ENCODE measurements at places on chromosomes 7 and 10. TPM values are rescaled to one million over a fixed set of nuclear protein-coding genes. Genes with fewer than 3 reads are reported as not detected.

DNA sequence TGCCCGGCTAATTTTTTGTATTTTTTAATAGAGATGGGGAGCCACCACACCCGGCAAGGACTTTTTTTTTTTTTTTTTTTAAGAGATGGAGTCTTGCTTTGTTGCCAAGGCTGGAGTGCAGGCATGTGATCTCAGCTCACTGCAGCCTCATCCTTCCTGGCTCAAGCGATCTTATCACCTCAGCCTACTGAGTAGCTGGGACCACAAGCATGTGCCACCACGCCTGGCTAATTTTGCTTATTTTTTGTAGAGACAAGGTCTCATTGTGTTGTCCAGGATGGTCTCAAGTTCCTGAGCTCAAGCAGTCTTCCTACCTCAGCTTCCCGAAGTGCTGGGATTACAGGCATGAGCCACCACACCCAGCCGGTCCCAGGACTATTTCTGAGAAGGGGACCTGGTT, 9.3 kb upstream of the MCU start:
- H3K36me3 ChIP-seq = no peaks in the 10 kb centered on the region
- no peak overlapping the region for H3K27ac ChIP-seq
- no peaks in the 10 kb centered on the region for H3K27me3 ChIP-seq
- H3K4me3 ChIP-seq = no peak overlapping the region

DNA sequence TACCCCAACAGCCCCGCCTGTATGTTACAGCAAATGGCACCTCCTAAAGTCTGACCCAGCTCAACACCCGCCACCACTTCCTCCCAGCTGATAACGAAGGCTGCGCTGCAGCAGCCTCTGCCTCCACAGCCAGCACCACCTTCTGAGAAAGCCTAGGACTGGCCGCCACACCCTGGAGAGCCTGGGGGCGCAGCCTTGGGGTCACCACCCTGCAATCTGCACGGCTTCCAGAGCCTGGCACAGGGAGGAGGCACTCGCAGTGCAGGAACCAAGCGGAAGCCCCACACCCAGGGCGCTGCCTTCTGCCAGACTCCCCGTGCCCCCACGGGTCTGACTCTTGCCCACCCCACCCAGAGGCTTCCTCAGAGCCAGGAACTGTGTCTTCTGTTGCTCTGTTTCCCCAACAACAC, 112.5 kb downstream of the MAD1L1 start:
- DNase-seq = peak; percentile 60
- H3K4me1 ChIP-seq = peaks cover 19% of the 10 kb centered on the region
- H3K36me3 ChIP-seq = no peaks in the 10 kb centered on the region
- peak overlapping the region; percentile 10 for H3K27ac ChIP-seq
- no peaks in the 10 kb centered on the region for H3K27me3 ChIP-seq

DNA sequence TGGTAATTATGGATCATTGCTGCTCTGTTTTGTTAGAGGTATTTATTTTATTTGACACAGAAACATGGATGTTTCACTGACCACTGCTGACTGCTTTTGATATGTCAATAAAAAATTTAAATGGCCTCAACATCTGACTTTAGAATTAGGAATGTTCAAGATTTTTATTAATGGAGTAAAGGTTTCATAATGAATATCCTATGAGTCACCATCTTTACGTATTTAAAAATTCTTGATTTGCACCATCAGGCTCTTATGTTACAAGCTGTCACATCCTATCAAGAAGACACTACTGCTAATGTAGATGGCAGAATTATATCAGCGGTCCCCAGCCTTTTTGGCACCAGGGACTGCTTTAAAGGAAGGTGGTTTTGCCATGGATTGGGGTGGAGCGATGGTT, 578.7 kb upstream of the NRP1 start:
- H3K36me3 ChIP-seq = no peaks in the 10 kb centered on the region
- DNase-seq = no peak
- no peaks in the 10 kb centered on the region for H3K4me1 ChIP-seq
- H3K4me3 ChIP-seq = no peak overlapping the region
- no peak overlapping the region for H3K27ac ChIP-seq
- H3K27me3 ChIP-seq = no peaks in the 10 kb centered on the region

TAX1BP1 gene
- 159 TPM for total RNA-seq

DNA sequence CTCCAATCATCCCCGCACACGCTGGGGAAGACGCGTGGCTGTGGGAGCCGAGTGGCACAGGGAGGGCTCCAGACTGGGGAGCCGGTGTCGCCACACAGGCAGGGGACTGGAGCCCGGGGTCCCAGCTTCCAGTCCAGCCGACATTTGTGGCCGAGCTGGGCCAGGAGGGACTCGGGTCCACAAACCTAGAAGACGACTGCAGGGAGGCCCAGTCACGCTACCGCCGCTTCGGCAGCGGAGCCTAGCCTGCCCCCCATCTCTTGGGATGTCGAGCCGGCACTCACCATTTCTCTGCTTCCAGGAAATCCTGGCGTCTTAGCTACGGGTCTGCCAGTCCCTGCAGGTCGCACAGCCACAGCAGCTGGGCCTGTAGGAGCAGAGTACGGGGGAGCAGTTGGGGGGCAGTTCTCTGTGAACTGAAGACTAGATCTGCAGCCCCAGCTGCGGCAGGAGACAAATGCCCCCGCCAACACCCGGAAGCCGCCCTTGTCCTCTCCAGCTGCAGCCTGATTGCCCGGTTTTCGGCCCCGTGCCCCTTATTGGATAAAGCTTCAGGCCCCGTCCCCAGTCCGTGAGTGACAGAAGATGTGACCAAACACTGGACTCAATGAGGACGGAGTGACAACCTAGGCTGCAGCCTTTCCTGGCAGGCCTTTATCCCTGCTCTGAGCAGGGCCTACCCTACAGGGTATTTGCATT, 270.7 kb downstream of the ZNF33B start:
- no peaks in the 10 kb centered on the region for H3K4me1 ChIP-seq
- no peak for DNase-seq
- H3K36me3 ChIP-seq = no peaks in the 10 kb centered on the region
- H3K27ac ChIP-seq = no peak overlapping the region
- H3K4me3 ChIP-seq = no peak overlapping the region

ANKRD61 gene
- total RNA-seq = not detected

DNA sequence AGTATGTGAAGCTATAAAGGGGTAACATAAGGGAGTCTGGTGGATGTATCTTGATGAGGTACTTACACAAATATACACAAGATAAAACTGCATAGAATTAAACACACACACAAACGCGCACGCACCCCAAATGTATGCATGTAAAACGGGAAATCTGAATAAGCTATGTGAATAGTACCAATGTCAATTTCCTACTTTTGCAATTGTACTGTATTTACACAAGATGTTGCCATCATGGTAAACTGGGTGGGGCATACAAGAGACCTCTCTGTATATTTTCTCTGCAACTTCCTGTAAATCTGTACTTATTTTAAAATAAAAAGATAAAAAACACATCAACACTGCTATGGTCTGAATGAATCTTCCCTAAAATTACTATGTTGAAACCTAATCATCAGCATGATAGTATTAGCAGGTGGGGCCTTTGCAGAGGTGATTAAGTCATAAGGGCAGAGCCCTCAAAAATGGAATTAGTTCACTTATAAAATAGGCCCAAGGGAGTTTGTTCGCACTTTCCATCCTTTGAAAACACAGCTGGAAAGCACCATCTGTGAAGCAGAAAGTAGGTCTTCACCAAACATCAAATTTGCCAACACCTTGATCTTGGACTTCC, 30.1 kb downstream of the TPK1 start:
- H3K27ac ChIP-seq = no peak overlapping the region
- H3K27me3 ChIP-seq = no peaks in the 10 kb centered on the region
- peaks cover 2% of the 10 kb centered on the region for H3K36me3 ChIP-seq
- H3K4me3 ChIP-seq = no peak overlapping the region
- peaks cover 19% of the 10 kb centered on the region for H3K4me1 ChIP-seq

DNA sequence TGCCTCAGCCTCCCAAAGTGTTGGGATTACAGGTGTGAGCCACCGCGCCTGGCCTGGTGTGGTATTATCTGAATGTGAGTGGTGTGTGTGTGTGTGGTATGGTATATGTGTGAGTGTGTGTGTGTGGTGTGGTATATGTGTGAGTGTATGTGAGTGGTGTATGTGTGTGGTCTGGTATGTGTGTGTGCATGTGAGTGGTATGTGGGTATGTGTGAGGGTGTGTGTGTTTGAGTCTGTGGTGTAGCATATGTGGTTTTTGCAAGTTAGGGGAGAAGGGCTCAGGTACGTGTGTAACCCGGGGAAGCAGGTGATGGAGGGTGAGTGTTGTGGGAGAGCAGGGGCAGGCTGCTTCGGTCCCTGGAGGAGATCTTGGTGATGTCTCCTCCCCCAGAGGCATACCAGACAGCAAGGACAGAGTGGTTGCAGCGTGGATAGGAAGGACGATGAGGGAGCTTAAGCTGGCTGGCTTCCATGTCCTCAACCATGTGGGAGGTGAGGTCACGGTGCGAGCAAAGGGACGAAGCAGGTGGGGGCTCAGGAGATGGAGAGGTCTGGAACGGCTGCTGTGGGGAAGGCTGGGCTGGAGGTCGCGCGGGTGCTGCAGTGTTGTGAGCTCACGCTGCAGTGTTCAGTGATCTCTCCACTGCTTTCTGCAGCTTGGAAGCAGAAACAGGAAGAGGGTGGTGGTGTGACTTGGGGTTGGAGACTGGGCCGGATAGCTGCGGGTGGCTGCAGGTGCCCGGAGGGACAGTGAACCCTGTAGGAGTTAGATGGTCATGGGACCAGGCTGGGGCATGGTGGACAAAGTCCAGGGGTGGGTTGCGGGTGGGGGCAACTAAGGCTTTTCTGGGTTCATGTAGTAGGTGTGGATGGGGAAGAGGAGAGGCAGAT, 5.0 kb downstream of the ZYX start:
- H3K27me3 ChIP-seq = no peaks in the 10 kb centered on the region
- peaks cover 54% of the 10 kb centered on the region for H3K4me1 ChIP-seq
- peak overlapping the region; percentile 56 for H3K27ac ChIP-seq
- peaks cover 35% of the 10 kb centered on the region for H3K36me3 ChIP-seq
- peak overlapping the region; percentile 58 for H3K4me3 ChIP-seq

- H3K4me1 ChIP-seq = no peaks in the 10 kb centered on the region
- no peaks in the 10 kb centered on the region for H3K36me3 ChIP-seq
- no peak within 1 kb of the TSS for H3K27ac ChIP-seq
- H3K4me3 ChIP-seq = no peak within 1 kb of the TSS
- no peak for DNase-seq
Measured at GRCh38 chr10:80356563-80356988, at the start of the genes DYDC1 and DYDC2. TSS of gene DYDC1 (minus strand) at chr10:80356755. CDS start at chr10:80352601, 4,154 bp downstream. TSS of gene DYDC2 (plus strand) at chr10:80356781. CDS start at chr10:80362444, 5,663 bp downstream.

- H3K27ac ChIP-seq = no peak overlapping the region
- H3K27me3 ChIP-seq = peaks cover 4% of the 10 kb centered on the region
- DNase-seq = no peak
- peaks cover 10% of the 10 kb centered on the region for H3K4me1 ChIP-seq
Measured at GRCh38 chr7:44104860-44105771, 971 bp downstream of the AEBP1 start.

GRCh38 chr7:35792472-35792871, 8.4 kb upstream of the SEPTIN7 start:
- no peaks in the 10 kb centered on the region for H3K36me3 ChIP-seq
- no peak overlapping the region for H3K4me3 ChIP-seq
- no peaks in the 10 kb centered on the region for H3K4me1 ChIP-seq
- DNase-seq = no peak
- H3K27ac ChIP-seq = no peak overlapping the region

GRCh38 chr10:30554440-30554825, 75.1 kb downstream of the LYZL2 start:
- no peak overlapping the region for H3K27ac ChIP-seq
- H3K4me3 ChIP-seq = no peak overlapping the region
- H3K27me3 ChIP-seq = no peaks in the 10 kb centered on the region
- H3K4me1 ChIP-seq = no peaks in the 10 kb centered on the region
- DNase-seq = no peak
- H3K36me3 ChIP-seq = no peaks in the 10 kb centered on the region

DNA sequence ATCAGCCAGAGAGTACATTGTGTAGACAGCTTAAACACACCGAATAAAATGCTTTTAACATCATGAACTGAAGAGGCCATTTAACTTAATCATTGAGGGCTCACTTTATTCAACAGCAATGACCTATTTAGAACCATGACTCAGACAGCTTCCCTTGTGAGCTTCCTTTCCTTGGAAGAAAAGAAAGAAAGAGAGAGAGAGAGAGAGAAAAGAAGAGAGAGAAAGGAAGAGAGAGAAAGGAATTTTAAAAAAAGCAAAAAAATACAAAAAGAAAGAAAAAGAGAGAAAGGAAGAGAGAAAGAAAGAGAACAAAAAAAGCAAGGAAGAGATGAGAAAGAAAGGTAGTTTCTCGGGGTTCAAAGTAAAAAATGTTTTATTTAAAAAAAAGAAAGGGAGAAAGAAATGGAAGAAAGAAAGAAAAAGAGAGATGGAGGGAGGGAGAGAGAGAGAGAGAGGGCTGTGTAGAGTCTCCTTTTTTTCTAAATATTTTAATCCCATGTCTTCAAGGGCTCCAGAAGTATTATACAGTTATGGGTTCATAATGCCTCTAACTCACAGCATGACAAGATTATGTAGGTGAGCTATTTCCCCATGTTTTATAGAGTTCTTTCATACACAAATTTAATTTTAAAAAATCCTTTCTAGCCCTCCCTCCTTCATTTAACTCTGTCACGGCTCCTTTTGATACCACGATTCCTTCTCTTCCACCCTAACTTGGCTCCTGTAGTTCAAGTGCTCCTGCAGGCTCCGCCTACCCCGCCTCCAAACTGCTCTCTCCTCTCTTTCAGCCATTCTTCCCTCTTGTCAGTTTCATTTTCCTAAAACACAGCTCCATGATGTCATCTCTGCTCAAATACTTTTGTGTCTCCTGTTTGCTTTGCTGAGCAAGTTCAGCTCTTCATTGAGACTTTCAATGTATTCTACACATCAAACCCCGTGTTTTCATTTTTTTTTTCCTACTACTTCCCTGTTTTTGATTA, 85.5 kb downstream of the PRTFDC1 start:
- H3K4me3 ChIP-seq = no peak overlapping the region
- H3K27me3 ChIP-seq = peaks cover 2% of the 10 kb centered on the region
- H3K36me3 ChIP-seq = no peaks in the 10 kb centered on the region
- H3K4me1 ChIP-seq = no peaks in the 10 kb centered on the region

- H3K4me1 ChIP-seq = no peaks in the 10 kb centered on the region
- no peak overlapping the region for H3K27ac ChIP-seq
- no peak overlapping the region for H3K4me3 ChIP-seq
- H3K36me3 ChIP-seq = no peaks in the 10 kb centered on the region
Measured at GRCh38 chr7:30708983-30709382, 26.7 kb upstream of the CRHR2 start.

SPDYE8 gene
- not detected for total RNA-seq

FAM3C gene
- 13.1 TPM for total RNA-seq

DRGX gene
- total RNA-seq = not detected

DNA sequence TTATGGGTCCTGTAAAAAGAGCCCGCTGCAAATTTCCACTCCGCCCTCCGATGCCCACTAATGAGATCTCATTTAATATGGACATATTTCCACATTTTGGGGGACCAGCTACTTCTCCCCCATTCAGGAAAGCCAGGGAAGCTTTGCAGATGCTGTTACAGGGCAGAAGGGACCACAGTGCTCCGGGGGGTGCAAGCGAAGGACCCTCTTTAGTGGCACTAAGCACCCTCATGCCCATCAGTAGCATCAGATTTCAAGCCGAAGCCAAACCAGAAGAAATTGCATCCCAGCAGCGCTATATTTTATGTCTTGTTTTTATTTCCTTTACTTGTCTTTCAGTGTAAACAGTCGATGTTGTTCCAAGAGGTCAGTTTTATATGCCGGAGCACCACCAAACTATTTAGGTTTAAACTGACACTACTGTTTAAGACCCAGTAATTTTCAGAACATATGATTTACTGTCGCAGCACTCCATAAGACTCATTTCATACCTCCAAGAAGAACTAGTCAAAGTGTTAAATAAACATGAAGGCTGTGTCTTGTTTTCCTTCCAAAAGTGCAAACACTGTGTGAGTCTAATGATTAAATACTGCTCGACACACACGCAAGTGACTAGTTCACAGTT, 122.2 kb upstream of the MGMT start:
- no peak for DNase-seq
- no peak overlapping the region for H3K4me3 ChIP-seq
- no peak overlapping the region for H3K27ac ChIP-seq
- no peaks in the 10 kb centered on the region for H3K27me3 ChIP-seq
- H3K4me1 ChIP-seq = no peaks in the 10 kb centered on the region
